ENCODE measurements at places on chromosomes 3 and 15.

DNA sequence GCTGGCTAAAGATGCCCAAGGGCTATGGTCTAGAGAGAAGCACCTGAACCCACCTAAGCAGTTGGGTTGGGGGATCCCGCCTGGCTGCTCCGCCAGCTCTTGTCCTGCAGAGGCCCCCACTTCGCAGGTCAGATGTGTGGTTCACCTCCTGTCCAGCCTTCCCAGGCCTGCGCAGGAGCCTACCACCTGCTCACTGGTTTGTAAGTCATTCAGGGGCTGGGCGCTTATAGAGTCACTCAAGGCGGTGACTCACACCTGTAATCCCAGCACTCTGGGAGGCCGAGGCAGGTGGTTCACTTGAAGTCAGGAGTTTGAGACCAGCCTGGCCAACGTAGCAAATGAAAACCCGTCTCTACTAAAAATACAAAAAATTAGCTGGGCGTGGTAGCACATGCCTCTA, 3.9 kb upstream of the FURIN start:
- no peak for DNase-seq

DNA sequence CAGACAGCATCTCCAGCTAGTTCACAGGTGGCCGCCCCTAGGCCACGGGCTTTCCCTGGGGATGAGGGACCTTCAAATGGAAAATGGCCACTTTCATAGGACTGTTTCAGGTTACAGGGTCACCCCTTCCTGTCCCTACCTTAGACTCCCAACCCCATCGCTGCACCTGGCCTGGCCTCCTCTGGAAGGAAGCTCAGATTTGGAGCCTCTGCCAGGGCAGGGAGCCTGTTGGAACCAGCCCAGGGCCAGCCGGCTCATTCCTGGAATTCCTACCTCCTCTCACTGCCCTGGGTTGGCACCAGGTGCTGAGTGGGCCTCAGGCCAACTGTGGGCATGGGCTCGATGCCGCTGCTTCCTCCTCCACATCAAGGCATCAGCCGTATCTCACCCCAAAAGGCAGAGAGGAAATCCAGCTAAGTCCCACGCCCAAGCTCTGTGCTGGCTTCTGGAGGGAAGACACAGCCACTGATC, 42.2 kb downstream of the KLHL25 start:
- DNase-seq: no peak

GRCh38 chr3:45677841-45678240, 11.4 kb upstream of the SACM1L start:
- no peak for DNase-seq

DNA sequence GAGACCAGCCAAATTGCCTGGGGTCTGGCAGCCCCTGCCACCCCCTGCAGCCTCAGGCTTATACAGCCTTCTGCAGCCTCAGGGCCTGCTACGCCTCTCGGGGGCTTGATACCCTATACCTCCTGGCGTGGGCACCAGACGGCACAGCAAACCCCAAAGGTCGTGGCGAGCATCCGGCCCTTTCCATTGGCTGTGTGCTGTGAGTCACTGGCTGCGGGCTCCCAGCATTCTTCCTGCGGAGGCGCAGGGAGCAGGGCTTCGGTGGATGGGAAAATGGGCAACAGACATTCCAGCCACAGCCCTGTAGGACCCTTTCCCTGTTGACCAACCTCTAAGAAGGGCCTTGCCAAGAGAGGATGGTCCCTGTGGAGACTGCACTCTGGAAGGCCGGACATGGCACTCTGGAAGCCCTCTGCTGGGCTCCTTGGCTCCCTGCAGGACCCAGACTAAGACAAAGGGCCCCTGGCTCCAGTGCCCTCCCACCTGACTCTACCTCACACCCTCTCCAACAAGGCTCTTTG, 59.6 kb downstream of the ITGA11 start:
- peak; percentile 20 for DNase-seq

- DNase-seq: peak; percentile 91
Measured at GRCh38 chr3:132416807-132417694, at the start of gene DNAJC13. Gene DNAJC13 (plus strand): TSS chr3:132417502. CDS start chr3:132434551, 17,049 bp downstream.

DNA sequence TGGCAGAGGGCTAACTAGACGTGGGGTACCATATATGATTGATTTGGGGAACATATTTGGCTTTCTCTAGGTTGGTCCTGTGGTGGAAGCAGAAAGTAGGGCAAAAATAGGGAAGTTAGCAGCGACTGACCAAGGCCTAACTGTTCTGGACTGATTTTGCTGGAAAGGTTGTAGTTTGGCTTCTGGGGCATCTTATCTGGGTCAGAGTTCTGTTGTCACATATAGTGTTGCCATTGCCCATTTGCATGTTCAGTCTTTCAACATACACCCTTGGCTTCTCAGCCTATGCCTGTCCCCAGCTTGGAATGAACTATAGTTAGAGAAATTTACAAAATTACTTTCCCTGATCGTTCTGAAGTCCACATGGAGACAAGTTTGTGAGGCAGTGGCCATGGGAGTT, 426.5 kb downstream of the TBC1D5 start:
- no peak for DNase-seq

GRCh38 chr3:186580785-186581184, 10.3 kb downstream of the DNAJB11 start:
- no peak for DNase-seq

GRCh38 chr3:126345641-126346460, 11.4 kb downstream of the KLF15 start:
- DNase-seq: no peak

GRCh38 chr3:159627229-159627628, 361.4 kb upstream of the IL12A start:
- DNase-seq: no peak
